ENCODE measurements at places on chromosomes 5 and 9. TPM values are rescaled to one million over a fixed set of nuclear protein-coding genes. Genes with fewer than 3 reads are reported as not detected.

- DNase-seq, result no peak
These were observed 181.0 kb upstream of the NFIL3 start for GRCh38 chr9:91604451-91605179.

DNA sequence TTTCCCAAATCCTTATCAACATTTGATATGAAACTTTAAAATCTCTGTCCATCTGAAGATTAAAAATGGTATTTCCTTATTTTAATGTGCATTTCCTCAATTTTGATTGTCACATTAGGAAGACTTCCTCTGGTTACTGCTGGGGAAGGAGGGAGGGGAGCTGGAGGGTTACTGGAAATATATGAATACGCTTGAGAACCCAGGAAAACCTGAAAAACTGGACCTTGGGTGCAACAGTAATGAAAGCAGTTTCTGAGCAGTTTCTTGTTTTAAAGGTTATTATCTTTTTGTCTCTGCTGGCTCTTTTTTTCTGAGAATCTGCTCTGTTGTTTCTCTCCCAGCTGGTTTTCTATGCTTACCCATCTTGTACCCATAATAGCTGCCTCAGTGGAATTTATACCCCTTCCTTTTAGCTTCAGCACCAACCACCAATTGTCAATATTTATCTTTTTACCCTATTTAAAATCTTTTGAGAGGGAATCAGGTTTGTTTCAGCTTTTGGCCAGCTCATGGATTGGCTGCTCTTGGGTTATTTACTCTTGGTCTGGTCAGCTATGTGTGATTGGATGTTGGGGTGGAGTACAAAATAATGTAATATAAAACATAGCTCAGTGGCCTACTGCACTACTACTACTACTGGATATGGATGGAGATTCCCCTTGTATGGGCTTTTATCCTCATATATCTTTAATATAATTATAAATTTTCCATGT is 67.4 kb downstream of the UNC13B start:
- no peak for DNase-seq

DNA sequence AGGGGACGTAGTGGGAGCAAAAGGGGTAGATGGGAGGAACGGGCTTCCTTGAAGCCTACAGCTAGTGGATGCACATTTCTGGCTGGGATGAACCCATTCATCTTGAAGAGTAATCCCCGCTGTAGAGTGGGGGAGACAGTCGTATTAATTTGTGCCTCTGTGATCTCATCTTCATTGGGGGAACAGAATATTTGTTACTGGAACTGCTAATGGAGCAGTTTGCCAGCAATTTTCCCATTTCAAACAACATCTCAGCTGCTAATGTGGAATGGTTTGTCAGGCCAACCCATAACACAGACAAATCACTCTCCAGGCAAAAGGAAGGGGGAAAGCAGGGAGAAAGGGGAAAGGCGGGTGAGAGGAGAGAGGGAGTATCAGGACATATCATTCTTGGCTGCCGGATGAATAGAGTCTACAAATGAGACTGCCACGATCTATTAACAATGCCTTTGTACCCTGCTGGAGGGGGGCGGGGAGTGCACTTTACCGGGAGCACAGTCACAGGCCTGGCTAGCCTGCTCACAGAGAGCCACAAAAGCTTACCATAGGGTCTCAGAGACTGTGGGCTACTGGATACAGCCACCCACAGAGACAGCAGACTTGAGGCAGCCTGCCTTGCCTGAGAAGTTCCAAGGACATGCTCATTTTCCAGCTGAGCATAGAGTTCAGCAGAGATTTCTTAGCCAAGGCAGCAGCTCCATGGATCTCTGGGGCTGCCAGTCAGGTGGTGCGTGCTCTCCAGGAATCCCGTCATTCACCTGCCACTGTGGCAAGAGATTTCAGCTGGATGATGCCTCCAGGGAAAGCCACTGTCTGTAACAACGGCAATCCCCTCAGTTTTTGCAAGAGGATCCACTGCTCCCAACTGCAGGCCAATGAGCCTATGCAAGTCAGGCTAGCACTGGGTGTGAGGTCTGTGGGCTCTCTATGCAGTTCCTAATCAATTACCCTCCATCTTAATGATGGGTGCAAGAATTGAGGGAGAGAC is 217.7 kb upstream of the PANK3 start:
- DNase-seq, result no peak

CD180 gene
- total RNA-seq, result not detected

PCDHB14 gene
- total RNA-seq, result 2.6 TPM

DNA sequence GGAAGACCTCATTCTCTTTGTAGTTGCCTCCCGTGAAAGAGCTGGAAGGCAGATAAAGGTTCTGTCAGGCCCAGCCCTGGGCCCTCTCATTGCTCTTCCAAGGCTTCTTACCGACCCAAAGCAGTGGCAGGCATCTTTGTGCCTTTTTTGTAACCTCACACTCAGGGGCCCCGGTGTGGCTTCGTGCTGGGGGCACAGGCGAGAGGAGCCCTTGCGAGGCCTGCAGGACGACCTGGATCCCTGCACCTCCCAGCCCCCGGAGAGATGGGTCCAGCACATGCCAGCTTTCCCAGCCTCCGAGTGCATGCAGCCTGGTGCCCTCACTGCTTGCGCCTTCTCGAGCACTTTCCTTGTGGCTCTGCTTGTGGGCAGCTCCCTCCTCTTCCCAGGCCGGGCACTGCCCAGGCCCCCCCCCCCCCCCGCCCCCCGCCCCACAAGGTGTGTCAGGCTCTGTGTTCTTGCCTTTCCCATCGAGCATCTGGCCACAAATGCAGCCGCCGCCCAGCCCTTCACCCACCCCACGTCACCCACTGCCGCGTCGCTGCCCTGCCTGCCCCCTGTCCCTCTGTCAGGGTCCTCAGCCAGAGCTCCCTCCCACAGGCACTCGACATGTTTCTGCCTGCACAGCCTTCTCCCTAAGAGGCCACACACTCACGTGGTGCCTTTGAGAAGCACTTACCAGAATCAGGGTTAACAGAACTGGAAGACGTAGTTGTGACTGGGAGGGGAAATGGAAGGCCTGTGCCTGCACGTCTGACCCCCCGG is 63.7 kb upstream of the CACNA1B start:
- no peak for DNase-seq

ASS1 gene
- 95.7 TPM for total RNA-seq

- DNase-seq, result no peak
These were observed 4.4 kb upstream of the BHMT start for GRCh38 chr5:79107020-79107796.

DNA sequence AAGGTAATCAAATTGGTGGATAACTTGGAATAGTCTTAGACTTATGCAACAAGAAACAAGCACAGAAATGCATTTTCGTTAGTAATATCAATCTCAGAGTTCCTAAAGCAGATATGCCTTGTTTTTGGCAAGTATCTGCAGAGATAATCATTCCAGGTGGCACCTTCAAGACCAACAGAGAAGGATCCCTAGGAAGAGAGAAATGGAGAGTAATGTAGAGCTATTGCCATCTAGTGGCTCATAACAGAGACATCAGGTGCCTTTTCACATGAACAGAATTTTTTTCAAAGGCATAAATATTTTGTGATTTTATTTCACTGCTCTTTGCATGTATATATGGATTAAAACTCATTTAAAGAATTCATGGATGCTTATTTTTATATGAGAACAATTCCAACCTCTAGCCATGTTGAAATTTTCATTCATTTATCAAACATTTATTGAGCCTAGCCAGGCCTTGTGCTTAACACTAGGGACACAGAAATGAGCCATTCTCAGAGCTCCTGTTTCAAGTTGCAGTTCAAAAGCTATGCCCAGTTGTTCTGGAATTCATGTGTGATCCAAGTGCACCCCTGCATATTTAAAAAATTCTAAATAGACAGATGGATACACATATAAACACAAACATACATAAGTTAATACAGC is 117.5 kb upstream of the OR13F1 start:
- no peak for DNase-seq

CDKN2B gene
- total RNA-seq, result 0.73 TPM

RASEF gene
- total RNA-seq, result 6.5 TPM

GRCh38 chr9:127136880-127137639 is 14.6 kb upstream of the ANGPTL2 start:
- no peak for DNase-seq

BTNL9 gene
- total RNA-seq, result 1.8 TPM

DNA sequence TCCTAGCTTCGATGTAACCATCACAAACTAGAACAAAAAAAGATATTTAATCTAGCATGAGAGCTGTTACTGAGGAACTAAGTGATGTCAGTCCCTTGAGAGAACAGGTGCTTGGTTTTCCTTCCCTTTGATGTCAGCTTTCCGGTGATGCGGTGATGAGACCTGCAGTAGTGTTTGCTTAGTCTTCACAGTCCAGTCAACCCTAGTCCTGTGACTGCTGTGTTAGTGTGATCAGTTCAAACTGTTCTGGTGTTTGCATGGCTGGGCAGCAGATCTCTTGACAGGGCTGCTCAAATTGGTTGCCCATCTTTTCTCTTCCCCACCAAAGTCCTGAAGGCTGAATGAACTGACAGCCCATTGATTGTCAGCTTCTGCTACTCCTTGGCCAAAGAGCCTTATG is 608.6 kb upstream of the DAB2 start:
- DNase-seq, result no peak

DNA sequence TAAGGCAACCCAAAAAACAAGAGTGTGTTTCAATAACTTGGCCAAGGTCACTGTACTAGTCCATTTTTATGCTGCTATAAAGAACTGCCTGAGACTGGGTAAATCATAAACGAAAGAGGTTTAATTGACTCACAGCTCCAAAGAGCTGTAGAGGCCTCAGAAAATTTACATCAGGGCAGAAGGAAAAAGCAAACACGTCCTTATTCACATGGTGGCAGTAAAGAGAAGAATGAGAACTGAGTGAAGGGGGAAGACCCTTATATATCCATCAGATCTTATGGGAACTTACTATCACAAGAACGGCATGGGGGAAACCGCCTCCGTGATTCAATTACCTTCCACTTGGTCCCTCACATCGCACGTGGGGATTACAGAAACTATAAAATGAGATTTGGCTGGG is 64.3 kb upstream of the CAMK4 start:
- no peak for DNase-seq

GRCh38 chr5:110008131-110008530 is 318.4 kb downstream of the MAN2A1 start:
- no peak for DNase-seq

THBS4 gene
- total RNA-seq, result 11.8 TPM

DNA sequence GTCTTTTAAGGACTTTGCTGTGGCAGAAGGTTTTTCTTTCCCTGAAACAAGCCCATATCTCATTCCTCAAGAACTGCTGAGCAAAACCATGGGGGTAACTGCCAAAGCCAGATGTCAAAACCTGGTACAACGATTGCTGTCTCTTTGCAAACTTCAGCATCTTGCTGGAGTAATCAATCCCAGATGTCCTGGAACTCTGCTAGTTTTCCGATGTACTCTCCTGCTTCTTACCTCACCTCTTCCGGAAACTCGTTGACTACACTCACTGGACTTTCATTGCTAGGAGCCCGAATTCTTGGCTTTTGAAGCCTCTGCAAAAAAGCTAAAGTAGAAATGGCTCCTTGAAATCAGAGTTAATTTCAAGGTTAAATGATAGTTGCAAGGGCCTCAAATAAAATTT is 23.3 kb downstream of the RAD1 start:
- DNase-seq, result no peak

DNA sequence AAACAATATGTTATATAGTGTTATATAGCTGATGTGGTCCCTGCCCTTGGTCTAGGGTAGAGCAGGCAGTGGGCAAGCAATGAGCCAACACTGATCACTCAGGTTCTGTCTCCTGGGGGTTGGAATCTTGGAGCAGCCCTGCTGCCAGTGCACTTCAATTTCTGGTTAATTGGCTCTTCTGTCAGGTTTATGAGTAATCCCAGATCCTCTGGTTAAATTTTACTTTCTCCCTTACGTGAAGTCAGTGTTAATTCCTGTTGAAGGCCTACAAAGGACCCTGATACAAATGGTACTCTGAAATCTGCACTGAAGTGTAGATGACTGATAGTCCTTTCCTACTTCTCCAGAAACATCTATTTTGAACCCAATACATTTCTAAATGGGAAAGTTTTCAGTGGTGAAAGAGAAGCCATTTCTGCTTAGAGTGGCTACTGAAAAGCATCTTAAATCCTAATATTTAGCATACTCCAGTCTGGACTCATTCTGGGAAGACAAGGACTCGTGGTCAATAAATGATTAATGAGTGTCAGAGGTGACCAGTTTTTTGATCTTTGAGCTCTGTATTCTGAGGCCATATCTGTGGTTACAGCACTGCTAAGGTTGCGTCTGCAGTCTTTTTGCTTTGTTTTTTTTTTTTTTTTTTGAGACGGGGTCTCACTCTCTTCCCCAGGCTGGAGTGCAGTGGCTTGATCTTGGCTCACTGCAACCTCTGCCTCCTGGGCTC is 442.4 kb downstream of the KIF4B start:
- DNase-seq, result no peak

DNA sequence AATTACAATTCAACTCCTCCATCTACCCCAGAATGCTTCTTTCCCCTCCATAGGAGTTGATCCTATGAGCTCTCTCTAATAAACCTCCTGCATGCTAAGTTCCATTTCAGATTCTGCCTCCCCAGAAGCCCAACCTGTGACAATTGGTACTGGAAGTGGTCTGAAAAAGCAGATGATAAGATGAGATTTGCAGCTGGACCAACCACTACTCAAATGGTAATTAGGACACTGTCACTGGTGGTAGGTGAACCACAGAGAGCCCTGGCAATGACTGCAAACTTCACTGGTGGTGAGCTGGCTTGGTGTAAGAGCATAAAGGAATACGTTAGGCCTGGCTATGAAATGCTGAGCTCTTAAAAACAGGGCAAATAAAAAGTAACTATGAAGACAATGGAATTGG is 112.6 kb downstream of the ESM1 start:
- no peak for DNase-seq

- DNase-seq, result no peak
These were observed 33.2 kb downstream of the IDNK start for GRCh38 chr9:83656032-83656680.

Measured in WTC11 (cell line).